ENCODE measurements at places on chromosomes 4 and X. TPM values are rescaled to one million over a fixed set of nuclear protein-coding genes. Genes with fewer than 3 reads are reported as not detected.

DNA sequence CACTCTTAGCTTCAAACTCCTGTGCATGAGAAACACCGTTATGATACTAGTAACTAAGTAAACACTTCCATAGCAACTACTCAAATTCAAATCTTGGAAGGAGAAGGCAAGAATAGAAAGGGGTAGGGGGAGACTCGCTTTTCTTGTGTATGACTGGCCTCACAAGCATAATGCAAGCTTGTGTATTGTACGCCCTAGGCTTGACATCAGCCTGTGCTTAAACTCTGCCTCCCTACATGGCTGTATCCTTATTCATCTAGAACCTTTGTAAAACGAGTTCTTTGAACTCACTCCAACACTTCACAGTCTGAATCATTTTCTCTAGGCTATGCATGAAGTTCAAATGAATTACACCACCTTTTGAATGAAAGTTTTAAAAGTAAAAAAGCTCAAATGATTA, 1071.2 kb upstream of the ADGRL3 start:
- DNase-seq: no peak

ANKRD50 gene
- 14.4 TPM for total RNA-seq

DNA sequence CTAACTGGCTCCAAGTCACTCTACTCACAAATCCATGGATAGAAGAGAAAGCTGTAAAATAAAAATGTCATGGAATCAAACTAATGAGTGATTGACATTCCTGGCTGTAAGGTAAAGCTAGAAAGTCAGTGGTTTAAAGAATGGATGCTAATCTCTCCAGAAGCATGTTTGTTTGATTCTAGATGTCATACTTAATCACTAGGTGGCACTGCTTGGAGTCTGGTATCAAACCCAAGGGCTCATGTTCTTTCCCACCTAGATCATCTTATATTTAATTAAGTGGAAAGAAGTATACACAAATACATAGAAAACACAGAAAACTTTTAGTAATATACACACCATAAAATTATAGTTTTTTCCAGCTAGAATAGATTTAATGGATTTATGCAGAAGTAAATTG, 2666.6 kb downstream of the PCDH7 start:
- peak; percentile 5 for DNase-seq

DNA sequence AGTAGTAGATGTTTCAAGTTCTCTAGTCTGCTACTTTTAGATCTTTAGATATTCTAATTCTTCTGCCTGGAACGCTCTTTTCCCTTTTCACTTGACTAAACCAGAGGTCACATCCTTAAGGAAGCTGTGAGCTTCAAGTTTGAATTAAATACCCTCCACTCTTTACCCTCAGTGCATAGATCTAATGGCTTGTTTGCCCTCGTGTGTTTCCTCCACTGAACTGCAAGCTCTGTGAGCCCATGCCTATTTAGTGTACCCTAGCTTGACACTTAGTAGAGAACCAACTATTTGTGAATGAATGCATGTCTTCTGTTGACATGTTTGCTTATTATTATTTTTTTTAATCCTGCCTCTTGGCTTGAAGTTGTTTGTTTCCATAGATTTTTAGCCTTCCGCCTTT, 138.3 kb downstream of the PDE5A start:
- peak; percentile 2 for DNase-seq

DNA sequence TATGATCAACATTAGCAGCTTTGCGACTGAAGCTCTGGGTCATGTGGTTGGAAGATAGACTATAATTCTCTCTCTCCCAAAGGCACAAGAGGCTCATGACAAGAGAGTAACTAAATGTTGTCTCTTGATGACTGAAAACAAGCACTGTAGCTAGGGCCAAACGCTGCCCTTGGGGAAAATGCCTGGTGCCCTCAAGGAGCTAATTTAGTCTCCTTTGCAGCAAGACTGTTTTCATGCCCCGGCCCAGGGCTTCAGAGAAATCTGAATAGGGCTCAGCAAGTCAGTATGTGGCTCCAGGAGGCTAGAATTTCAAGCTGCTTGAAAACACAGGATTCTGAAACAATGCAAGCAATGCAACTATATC, 411.9 kb downstream of the GPAT3 start:
- peak; percentile 21 for DNase-seq

- DNase-seq: peak; percentile 80
Measured at GRCh38 chrX:129932821-129933321, 26.9 kb downstream of the UTP14A start.

DNA sequence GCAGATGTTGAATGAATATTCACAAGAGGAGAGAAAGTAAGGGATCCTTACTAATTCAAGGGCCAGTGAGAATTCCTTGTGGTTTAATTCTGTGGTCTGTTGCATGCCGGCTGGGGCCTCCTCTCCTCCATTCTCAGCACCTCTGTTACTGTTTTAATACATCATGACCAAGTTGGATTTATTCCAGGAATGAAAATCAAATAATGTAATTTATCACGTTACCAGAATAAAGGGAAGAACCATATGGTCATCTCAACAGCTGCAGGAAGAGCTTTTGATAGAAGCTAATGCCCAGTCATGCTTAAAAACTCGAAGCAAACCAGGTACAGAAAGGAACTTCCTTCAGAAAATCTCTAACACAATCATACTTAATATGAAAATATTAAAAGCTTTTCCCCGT, 54.1 kb downstream of the GRK4 start:
- DNase-seq: no peak

- DNase-seq: no peak
Measured at GRCh38 chr4:6239968-6240367, 29.7 kb upstream of the WFS1 start.

DNA sequence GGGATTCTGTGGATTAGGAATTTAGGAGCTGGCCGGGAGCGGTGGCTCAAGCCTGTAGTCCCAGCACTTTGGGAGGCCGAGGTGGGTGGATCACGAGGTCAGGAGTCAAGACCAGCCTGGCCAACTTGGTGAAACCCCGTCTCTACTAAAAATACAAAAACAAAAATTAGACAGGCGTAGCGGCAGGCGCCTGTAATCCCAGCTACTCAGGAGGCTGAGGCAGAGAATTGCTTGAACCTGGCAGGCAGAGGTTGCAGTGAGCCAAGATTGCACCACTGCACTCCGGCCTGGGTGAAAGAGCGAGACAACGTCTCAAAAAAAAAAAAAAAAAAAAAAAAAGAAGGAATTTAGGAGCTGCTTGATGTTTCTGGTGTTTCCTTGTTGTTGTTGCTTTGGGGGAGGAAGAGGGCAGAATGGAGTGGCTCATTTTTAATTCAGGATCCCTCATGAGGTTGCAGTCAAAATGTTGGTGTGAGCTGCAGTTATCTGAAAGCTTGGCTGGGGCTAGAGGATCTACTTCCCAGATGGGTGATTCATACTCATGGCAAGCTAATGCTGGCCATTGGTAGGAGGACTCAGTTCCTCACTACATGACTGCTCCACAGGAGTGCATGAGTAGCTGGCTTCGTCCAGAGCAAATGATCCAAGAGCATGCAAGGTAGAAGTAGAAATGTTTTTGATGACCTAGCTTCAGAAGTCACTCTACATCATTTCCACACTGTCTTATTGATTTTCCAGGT, 26.5 kb upstream of the JADE1 start:
- no peak for DNase-seq

QRFPR gene
- 2.3 TPM for total RNA-seq

Measured in H7 (cell line).